ENCODE measurements at places on chromosomes 13 and 19.

DNA sequence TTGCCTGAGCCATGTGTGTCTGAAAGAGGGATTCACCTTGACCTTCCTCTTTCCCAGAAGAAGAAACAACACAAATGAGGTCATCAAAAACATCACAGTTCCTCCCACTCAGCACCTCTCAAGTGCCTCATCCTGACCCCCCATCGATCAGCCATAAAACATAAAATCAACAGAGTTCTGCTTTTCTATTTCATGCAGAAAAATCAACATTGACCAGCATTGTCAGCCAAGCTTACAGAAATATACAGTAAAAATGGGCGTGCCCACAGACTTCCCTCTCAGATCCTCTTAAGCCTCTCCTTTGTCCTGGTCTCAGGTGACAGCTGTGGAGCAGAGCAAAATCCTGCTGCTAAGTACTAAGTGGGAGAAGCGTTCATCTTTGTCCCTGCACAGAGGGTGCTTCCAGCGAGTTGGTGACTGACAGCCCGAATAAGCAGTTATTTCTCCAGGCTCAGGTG lies 213.3 kb downstream of the OLFM4 start:
- DNase-seq: no peak

DNA sequence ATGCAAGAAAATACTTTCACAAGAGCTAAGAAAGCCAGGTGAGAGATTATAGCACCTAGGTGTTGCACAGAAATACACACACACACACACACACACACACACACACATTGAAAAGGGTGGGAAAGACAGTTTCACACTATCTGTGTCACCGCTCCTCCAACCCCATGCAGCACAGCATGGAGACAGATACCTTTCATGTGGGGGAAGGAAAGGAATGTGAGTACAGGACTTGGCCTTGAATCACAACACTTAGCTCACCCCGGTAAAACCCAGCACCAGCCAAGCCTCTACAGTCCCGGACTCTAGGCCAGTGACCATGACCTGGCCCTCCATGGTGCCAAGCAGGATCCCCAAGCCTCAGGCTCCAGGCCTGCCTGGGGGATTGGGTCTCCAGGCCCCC lies 462.0 kb upstream of the SPRY2 start:
- no peak for DNase-seq

- DNase-seq: peak; percentile 78
Measured at GRCh38 chr13:76837801-76838200, 48.4 kb downstream of the KCTD12 start.

GRCh38 chr19:46124638-46125115 lies at the start of gene IGFL3:
Gene IGFL3 (minus strand): TSS chr19:46124688. CDS start chr19:46124649, 39 bp downstream.
- no peak for DNase-seq

GRCh38 chr13:49627831-49628652 lies at the start of gene ARL11:
Gene ARL11 (plus strand): TSS chr13:49628507. CDS start chr13:49630448, 1,941 bp downstream.
- no peak for DNase-seq

DNA sequence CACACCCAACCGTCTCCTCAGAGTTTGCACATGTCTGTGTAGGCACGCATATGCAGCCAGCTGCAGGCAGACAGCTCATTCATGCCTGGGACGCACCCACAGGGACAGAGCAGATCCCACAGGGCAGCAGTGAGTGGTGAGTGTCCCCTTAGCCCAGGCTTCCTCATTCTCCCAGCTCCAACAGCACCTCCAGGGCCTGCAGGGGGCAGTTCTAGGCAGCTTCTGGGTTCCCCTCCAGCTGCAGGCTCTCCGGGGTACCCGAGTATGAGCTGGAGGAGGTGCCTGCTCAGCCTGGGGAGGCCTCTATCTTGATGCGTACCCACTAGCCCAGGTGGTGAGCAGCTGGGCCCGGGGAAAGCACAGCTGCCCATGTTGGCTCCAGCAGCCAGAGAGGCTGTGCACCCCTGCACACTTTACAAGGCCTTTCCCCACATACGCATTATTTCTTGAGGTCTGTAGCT lies 1.3 kb upstream of the SHANK1 start:
- no peak for DNase-seq

GRCh38 chr13:77511552-77511951 lies 24.0 kb upstream of the SCEL start:
- no peak for DNase-seq

DNA sequence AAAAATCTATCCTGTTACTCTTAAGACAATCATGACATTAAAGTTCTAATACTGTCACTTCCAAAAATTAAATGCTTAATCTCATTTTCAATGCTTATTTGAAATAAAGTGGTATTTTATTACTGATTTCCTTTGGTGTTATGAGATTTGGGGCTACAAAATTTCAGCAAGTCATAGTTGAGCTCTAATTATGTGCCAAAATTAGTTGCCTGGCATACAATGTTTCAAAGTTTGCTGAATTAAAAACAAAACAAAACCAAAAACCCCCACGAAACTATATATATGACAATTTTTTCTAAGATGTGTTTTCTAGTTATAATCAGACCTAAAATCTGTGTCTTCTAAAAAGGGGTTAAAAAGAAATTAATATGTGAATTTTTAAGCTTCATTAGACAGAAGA lies 62.2 kb downstream of the KCNRG start:
- no peak for DNase-seq

DNA sequence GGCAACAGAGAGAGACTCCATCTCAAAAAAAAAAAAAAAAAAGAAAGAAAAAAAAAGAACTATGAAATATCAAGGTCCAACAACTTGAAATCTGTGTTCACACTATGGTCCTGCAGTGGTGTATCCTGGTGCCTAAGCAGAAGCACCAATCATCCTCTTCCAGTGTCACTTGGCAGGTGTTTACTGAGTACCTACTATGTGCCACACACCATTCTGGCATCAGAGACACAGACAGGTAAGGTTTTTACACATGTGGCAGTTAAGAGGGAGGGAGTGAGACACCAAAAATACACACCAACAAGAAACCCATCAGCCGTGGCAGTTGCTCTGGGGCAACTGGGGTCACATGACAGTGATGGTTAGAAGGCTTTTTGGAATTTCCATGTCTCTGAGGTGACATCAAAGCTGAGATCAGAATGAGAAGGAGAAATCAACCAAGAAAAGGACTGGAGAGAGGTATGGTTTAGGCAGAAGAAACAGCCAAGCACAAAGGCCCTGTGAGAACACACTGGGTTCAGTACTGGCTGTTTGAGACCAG lies 17.6 kb downstream of the PBX4 start:
- no peak for DNase-seq

GRCh38 chr19:49912965-49913685 lies 15.9 kb upstream of the ATF5 start:
- DNase-seq: no peak

- no peak for DNase-seq
Measured at GRCh38 chr19:6531163-6531955, 533 bp downstream of the TNFSF9 start.

DNA sequence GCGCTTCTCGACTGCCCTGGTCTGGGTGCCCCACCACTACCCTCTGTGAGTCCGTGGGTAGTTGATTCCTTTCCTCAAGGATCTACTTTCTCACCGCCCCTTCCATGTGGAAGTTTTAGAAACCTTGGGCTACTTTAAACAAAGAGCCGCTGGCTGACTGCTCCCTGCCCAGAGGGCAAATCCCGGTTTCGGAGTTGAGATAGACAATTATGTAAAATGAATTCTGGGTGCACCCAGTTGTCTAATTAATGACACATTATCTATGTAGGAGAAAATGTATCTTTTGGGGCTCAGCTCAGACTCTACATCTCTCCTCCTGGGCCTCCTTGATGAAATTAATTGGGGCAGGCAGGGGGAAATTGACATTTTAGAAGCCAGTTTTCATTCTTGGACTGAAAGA lies 305.4 kb downstream of the UQCRFS1 start:
- no peak for DNase-seq

GRCh38 chr19:43651758-43652545 lies 12.3 kb upstream of the CADM4 start:
- no peak for DNase-seq

Measured in LNCaP clone FGC (cell line).